ENCODE measurements at places on chromosomes 1 and 21.

- no peak for DNase-seq
Observed at GRCh38 chr21:43755820-43756594, 20.1 kb downstream of the CSTB start.

- no peak for DNase-seq
Observed at GRCh38 chr1:183278739-183279591, 92.9 kb downstream of the LAMC2 start.

GRCh38 chr1:62068416-62068843, 126.2 kb upstream of the L1TD1 start:
- DNase-seq = no peak

DNA sequence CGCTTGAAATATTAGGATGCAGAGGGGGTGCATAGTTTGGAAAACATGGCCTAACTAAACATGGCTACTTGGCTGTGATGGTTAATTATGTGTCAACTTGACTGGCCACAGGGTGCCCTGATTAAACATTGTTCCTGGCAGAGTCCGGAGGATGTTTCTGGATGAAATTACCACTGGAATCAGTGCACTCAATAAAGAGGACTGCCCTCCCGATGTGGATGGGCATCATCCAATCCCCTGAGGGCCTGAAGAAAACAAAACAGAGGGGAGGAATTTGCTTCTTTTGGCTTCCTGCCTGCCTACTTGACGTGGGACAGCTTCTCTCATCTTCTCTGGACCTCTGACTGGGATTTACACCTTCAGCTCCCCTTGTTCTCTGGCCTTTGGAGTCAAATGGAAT, 79.1 kb upstream of the KCNE2 start:
- DNase-seq = no peak

- DNase-seq = no peak
Observed at GRCh38 chr1:234958706-234959657, 169.7 kb downstream of the TOMM20 start.

DNA sequence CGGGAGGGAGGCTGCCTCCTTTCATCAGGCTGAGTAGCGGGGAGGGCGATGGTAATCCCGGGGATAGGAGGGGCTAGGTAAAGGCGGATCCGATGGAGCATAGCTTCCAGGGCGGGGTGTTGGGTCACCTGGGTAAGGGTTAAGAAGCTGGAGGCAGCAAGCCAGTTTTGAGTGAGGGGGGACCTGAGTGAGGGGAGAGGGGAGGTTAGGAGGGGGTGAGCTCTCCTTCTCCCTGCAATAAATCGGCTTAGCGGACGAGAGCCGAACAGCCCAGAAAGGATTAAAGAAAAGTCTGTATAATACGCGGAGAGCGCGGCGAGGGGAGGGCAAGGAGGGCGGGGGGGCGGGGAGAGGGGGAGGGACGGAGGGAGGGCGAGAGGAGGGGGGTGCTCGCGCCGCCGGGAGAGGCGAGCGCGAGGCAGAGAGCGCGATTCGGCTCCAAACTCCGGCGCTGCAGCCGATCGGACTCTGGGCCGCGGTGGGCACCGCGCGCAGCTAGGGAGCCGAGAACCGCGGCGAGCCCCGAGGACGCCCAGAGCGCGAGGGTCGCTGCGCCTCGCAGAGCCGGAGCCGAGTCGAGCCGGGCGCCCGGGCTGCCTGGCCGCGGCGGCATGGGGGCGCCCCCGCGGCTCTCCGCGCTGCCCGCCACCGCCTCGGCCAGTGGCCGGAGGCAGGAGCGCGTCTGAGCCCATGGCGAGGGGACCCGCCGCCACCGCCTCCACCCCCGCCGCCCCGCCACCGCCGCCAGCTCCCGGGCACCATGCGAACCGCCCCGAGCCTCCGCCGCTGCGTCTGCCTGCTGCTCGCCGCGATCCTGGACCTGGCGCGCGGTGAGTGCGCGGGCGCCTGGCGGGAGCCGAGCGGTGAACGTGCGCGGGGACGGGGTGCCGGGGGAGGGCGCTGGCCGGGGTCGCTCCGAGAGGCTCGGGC, at the start of gene IGSF21:
IGSF21 (plus strand) TSS at position 430 of the 930 bp plus-strand sequence; CDS start at position 761, 331 bp downstream.
- DNase-seq = no peak

DNA sequence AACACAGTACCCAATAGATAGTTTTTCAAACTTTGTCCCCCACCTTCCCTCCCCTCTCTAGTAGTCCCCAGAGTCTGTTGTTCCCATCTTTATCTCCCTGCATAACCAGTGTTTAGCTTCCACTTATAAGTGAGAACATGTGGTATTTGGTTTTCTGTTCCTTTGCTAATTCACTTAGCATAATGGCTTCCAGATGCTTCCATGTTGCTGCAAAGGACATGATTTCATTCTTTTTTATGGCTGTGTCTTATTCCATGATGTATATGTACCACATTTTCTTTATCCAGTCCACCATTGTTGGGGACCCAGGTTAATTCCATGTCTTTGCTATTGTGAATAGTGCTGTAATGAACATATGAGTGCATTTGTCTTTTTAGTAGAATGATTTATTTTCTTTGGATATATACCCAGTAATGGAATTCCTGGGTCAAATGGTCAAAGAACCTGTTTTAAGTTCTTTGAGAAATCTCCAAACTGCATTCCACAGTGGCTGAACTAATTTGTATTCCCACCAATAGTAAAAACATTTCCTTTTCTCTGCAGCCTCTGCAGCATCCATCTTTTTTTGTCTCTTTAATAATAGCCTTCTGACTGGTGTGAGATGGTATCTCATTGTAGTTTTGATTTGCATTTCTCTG, 126.0 kb downstream of the AK5 start:
- no peak for DNase-seq

DNA sequence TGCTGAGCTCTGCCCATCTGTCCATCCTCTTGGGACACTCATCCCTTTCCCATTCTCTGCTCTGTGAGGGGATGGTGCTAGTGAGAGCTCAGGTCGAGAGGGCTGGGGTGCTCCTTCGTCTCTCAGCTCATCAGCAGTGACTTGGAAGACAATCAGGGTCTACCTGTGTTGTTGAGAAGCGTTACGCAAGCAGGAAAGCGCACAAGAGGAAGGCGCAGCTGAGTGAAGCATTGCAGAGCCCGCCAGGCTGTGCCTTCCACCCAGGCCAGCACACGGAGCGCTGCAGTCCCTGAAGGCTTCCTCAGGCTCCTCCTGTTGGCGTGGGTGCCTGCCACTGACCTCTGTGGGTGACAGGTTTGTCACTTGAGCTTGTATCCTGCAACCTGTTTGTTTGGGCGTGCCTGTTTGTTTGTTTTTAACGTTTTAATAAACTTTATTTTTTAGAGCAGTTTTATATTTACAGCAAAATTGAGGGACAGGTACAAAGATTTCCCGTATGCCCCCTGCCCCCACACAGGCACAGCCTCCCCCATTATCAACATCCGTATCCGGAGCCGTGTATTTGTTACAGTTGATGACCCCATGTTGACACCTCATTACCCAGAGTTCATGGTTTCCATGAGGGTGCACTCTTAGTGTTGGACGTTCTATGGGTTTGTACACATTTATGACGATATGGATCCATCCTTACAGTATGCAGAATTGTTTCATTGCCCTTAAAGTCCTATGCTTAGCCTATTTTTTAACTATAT, 36.7 kb downstream of the ADARB1 start:
- DNase-seq = no peak

- no peak for DNase-seq
Observed at GRCh38 chr1:210489491-210489890, 160.8 kb downstream of the HHAT start.

DNA sequence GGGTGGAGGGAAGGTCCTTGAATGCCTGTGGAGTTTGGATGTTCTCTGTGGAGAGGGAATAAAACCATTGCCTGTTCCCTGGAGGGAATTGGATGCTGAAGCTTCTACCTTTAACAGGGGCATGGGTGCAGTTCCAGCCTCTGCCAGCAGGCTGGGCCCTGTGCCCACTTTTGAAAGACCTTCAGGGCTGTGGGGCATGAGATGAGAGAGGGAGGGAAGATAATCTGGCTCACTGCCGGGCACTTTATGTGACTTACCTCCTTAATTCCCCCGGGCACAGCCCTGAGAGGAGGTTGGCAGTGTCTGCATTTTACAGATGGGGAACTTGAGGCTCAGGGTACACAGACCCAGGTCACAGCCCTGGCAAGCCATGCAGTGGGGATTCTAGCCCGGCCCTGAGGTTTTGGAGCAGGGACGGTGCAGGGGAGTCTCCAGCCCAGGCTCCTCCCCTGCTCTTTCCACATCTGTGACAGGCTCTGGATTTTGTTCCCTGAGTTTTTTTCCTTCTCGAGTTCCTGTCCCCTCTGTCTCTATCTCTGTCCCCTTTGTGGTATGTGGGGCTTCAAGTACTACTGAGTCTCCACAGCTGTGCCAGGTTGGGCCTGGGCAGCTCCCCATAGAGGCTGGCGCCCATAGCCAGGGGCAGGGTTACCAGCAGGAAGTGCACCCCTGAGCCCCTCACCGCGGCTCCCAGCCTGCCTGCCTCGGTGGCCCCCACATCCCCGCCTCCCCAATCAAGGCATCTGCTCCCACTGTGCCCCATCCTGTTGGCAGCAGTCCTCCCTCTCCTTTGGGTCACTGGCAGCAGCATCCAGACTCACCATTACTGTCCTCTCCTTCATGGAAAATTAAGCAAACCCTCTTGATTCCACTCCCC, 14.0 kb upstream of the THEMIS2 start:
- DNase-seq = peak; percentile 85

- no peak for DNase-seq
Observed at GRCh38 chr1:55402671-55403464, 187.7 kb upstream of the USP24 start.

GRCh38 chr21:29176471-29177120, 46.2 kb downstream of the MAP3K7CL start:
- DNase-seq = no peak

DNA sequence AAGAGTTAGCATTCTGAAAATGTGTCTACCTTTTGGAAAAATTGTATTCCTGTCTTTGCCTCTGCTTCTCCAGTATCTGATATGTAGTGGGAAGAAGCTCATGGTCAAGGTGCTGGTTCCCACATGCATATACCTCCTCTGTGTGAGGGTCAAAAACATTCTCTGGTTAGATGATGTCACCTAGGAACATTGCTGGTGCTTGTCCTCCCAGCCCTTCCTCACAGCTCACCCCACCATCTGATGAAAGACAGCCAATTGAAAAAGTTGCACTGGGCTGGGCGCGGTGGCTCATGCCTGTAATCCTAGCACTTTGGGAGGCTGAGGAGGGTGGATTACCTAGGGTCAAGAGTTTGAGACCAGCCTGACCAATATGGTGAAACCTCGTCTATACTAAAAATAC, 154.4 kb downstream of the NR5A2 start:
- no peak for DNase-seq

DNA sequence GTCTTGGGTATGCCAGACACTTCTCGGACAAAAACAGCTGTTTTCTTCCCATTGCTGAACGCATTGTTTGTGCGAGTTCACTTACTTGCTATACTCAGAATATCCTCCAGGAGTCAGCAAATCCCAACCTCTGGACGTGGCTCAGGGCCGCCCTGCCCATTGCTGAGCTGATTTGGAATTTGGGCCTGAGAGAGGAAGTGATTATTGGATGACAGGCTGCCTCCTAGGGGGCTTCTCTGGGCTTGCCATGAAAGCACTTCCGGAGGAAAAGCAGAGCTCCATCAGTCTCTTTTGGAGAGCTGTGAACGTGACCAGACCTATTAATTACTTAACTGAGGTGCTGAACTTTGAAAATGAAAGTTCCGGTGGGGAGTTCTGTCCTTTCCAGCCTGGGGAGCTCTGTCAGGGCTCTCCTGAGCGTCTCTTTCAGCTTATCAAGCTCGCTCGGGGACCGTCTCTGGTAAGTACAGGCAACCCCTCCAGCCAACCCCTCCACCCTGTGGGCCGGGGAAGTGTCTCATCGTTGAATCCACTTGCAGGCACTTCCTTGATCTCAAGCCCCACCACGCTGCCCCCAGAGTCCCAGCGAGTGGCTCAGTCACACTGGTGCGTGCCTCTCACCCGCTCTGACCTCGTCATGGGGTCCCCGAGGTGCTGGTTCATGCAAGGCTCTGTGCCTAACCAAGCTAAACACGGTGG, 76.9 kb downstream of the CLIC6 start:
- peak; percentile 65 for DNase-seq

DNA sequence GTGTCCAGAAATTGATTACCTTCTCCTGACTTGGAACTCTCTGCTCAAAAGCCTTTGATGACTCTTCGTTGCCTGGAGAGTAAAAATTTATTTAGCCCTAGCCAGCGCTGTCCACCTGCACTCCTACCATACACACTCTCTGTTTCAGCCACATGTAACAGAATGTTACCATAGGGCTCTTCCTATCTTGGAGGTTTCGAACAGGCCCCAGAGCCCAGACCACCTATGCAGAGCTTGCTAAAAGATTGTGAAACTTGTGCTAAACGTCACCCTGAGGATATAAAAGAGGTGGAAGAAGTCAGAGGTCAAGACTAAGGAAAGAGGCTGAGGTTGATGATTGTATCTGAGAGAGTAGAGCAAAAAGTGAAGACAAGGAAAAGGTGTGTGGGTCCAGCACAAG, 237.0 kb upstream of the HOOK1 start:
- no peak for DNase-seq

DNA sequence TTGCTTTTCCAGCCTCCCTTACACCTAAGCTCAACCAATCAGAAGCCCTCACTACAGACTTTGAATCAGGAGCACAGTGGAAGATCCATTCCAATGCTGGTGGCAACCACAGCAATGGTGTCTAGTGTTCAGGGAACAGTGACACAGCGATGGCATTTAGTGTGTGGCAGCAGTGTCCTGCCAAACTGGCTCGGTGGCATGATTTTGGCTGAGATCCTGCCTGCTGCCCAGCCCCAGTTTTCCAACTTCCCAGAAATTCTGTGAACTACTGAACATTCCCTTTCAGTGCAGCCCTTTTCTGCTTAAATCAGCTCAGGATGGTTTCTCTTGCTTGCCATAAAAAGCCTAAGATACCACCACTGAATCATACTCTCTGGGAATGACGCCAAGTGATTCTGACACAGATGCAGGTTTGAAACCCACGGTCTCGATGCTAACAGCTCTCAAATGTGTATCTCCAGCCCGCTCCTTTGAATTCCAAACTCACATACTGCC, 8.8 kb downstream of the ASAP3 start:
- DNase-seq = no peak

- peak; percentile 48 for DNase-seq
Observed at GRCh38 chr1:62437273-62437940, 558 bp downstream of the USP1 start.

DNA sequence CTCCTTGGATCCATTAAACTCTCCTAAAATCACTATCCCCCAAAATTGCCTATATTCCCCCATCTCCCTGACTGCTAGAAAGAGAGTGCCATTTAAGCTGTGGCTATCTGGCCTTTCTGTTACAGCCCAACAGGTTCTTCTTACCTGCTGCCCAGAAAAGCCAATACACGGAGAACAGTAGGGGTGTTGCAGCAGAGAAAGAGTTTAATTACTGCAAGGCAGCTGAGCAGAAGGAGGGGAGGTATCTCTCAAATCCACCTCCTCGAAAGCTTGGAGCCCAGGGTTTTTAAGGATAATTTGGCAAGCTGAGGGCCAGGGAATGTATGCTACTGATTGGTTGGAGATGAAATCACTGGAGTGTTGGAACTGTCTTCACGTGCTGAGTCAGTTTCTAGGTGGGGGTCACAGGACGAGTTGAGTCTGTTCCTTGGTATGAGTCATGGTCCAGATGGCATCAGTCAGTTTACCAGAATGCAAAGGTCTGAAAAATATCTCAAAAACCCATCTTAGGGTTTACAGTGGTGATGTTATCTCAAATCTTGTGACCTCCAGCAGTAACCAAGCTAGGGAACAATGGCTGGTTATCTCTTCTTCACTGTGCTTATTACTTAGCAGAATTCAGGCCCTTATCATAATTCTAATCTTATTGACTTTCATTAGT, 89.8 kb downstream of the SMYD3 start:
- no peak for DNase-seq

Measured in CD4-positive, alpha-beta T cell treated with Interleukin-4 for 1 hour (primary cell).